ENCODE measurements at places on chromosomes 12 and 14.

DNA sequence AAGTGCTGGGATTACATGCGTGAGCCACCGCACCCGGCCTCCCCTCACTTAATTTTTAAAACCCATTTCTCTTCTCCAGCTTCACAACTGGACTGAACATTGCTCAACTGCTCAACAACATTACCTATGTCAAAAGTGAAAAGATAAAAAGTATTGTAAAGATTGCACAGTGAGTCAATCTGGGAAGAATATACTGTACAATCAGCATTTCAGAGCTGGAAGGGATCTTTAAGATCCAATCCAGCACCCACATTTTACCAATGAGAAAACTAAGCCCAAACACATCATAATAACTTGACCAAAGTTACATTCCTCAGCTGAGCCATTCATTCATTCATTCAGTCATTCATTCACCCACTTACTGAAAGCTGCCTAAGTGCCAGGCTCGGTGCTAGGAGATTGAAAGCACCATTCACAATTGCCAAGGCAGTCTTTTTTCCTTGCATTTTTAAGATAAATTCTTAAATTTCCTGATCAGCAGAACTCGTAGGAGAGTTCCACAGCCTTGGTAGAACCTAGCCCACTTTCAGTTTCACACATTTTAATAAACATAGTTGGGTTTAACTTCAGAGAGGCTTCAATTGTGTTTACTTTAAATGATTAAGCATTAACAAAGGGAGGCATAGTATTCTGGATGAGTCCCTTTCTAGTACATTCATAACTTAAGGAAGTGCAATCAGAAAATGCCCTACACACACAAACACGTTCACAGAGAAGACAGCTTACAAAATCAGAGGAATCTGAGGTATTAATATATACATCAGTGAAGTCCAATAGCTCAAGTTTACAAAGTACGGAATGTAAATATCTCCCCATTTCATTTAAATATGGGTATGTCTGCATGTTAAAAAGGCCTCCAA lies 3.0 kb downstream of the GALNT4 start:
- DNase-seq = no peak

DNA sequence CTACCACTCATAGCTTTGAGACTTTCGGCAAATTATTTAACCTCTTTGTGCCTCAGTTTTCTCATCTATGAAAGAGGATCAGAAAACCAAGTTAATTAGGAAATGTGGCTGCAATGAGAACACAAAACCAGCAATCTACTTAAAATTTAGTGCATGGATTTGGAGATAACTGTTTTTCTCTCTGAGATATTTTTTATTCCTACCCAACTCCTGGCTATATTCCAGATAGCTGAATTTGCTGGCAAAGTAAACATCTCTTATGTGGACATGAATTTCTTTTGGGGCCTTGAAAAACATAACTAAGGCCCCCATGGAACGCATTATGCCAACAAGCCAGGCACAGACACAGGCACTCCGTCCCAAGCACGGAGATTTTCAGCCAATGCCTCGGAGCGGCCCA lies 53.4 kb upstream of the FOXN3 start:
- DNase-seq = no peak

DNA sequence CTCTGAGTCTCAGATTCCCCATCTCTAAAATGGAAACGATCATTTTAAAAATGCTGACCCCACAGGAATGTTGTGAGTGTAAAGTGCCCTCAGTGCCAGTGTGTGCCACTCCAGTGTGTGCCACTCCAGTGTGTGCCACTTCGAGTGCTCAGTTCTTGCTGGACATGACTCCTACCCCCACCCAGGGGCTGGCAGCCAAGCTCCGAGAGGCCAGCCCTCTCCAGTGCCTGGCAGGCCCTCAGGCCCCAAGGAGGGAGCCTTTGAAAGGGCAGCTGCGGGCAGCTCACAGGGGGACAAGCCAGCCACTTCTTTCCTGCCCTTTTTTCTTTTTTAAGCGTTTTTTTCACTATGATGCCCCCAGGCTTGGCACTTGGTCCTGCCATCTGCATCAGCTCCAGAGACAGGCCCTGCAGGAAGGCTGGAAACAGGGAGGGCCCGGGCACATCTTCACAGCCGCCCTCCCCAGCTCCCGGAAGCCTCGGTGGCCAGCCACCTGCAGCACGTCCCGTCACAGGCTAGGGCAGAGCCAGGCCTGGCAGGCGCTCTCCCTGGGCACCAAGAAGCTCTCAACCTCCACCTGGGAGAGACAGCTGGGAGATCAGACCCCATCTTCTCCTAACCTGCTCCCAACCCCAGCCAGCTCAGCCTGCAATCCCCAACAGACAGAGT lies 29.8 kb downstream of the NCOR2 start:
- no peak for DNase-seq

DNA sequence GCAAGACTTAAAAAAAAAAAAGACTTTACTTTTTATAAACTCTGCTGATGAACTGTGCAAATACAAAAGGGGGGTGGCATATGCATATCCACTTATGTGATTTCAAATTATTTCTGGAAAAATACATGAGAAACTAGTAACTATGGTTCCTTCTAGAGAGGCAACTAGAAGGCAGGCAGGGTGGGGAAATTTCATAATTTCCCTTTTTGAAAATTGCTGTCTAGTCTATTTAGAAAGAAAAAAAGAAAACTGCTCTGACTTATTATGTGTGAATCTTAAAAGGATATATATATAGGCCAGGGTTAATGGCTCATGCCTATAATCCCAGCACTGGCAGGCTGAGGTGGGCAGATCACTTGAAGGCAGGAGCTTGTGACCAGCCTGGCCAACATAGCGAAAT lies 42.3 kb downstream of the ANAPC7 start:
- no peak for DNase-seq

GRCh38 chr12:129404556-129404955 lies 499.3 kb downstream of the TMEM132D start:
- no peak for DNase-seq

DNA sequence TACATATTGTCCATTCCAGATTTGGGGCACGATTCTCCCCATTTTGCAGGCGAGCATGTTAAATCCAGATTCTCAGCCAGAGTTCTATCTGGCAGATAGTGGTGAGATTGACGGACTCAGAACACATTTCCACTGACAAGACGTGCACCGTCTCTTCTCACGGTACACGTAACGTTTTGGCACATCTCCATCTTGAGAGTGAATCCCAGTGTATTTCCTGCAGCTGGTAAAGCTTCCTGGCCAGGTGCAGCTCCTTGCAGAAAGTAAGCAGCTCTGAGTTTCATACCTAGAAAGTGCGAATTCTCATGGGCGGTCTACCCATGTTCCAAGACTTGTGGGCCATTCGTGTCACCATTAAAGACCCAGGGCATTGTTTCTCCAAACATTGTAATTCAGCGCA lies 102.6 kb downstream of the TSPAN9 start:
- no peak for DNase-seq

- peak; percentile 45 for DNase-seq
These were observed 34.1 kb downstream of the CYP46A1 start for GRCh38 chr14:99718031-99718810.

GRCh38 chr14:55580470-55581341 lies 699 bp downstream of the KTN1 start:
- peak; percentile 85 for DNase-seq

DNA sequence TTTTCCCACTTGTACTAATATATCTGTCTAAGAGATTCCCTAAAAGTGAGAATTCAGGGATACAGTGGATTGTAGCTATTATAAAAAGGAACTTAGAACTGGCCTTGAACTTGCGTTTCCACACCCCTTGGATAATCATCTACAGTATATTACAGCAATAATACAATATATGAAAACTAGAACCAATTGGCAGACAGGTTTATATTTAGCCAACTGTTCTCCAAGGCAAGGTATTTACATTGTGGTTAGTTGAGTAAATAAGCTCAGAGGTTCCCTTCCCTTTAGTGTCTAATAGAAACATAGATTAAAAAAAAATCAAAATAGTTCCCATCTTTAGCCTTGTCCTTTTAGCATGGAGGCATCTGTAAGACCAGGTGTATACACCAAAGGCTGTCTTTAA lies 42.1 kb downstream of the LIMA1 start:
- no peak for DNase-seq

DNA sequence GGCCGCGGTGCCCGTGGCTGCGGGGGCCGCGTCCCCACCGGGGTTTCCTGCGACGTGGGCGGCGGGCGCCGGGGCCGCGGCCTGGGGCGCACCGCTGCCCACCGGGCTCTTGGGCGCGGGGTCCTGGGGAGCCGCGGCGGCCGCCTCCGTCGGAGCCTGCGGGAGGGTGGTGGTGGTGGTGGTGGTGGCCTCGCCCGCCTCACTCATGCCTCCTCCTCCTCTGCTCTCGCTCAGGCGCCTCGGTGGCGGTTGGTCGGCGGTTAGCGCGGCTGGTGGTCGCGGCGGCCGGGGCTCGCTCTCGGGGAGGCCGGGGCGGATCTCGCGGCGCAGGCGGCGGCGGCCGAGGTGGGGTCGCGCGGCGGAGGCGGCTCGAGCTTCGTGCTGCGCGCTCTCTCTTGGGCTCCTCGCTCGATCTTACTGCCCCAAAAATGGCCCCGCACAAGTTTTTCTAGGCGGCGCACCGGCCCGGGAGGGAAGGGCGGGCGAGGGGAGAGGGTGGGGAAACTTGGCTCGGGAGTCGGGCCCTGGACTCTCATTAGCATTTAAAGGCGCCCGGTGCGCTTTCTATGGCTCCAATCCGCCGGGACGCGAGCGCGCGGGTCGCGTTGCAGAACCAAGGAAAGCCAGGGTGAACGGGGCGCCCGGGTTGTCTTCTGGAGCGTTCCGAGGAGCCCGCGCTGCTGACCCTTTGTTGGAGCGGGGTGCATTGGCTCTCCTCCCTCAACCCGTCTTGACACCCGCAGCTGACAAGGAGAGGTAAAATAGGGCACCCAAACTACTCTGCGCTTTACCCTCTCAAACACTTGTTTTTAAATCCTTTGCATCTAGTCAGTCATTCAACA lies at the start of gene YBX3:
Gene YBX3 (minus strand): TSS at position 419 of the 842 bp plus-strand sequence. CDS start 212 bp downstream, at position 207.
- peak; percentile 85 for DNase-seq

Measured in retina (tissue), 1 donor.